ENCODE measurements at places on chromosomes 4 and X.

- no peak for DNase-seq
Observed at GRCh38 chrX:15744181-15744867, 6.3 kb downstream of the CA5B start.

DNA sequence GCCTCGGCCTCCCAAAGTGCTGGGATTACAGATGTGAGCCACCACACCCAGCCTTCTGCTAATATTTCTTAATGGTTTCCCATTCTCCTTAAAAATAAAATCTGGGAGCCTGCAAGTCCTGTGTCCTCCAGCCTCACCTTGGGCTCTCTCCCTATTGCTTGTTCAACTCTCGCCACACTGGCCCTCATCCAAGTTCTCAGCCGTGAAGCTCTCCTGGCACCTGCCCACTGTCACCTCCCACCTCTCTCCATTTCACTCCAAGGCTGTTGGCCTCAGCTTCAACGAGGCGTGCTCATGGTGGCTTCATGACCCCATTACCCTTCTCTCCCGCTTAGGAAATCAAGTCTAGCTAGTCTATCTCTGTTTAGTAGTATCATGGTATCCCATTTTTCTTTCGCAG is 9.5 kb upstream of the ETNPPL start:
- DNase-seq: no peak

DNA sequence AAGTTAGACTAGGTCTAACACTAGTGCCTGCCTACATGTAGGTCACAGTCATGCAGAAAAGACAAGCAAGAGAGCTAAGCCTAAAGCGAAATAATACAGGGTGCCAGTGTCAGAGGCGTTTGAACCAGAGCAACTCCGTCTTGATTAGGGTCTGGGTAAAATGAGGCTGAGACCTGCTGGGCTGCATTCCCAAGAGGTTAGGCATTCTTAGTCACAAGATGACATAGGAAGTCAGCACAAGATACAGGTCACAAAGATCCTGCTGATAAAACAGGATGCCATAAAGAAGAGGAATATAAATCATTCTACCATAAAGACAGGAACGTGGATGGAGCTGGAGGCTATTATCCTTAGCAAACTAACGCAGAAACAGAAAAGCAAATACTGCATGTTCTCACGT is 120.9 kb downstream of the BEND2 start:
- DNase-seq: no peak

DNA sequence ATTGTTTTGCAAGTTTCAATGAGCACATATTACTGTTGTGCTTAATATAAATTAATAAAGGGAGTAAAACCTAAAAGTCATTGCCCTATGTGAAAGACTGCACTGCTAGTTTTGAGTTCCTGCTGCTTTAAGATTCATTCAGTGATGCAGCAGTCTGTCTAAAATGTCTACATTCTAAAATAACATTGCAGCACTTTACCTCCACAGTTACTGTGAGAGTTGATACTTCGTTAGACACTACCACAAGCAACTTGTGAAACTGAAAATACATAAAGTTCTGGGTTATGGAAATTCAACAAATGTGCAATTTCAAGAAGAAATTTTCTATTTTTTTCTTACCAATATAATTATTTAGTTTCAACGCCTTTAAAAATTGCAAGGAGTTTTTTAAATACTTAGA is 1175.2 kb upstream of the DIAPH2 start:
- DNase-seq: no peak

GRCh38 chr4:23680671-23681518 is 209.0 kb downstream of the PPARGC1A start:
- no peak for DNase-seq

DNA sequence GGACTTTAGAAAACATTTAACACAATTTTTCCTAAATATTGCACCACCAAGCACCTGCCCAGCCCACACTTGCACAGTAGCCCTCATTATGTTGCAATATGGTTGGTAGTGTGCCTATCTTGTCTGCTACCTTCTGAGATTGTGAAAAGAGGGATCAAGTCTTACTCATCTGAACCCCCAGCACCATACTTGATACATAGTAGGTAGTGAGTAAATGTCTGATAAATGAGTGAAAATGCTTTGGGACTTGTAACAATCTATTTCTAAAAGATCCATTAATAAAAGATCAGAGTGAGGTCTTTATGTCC is 118.4 kb upstream of the MED14 start:
- DNase-seq: no peak

GRCh38 chr4:92825256-92825655 is 521.5 kb downstream of the GRID2 start:
- DNase-seq: no peak

DNA sequence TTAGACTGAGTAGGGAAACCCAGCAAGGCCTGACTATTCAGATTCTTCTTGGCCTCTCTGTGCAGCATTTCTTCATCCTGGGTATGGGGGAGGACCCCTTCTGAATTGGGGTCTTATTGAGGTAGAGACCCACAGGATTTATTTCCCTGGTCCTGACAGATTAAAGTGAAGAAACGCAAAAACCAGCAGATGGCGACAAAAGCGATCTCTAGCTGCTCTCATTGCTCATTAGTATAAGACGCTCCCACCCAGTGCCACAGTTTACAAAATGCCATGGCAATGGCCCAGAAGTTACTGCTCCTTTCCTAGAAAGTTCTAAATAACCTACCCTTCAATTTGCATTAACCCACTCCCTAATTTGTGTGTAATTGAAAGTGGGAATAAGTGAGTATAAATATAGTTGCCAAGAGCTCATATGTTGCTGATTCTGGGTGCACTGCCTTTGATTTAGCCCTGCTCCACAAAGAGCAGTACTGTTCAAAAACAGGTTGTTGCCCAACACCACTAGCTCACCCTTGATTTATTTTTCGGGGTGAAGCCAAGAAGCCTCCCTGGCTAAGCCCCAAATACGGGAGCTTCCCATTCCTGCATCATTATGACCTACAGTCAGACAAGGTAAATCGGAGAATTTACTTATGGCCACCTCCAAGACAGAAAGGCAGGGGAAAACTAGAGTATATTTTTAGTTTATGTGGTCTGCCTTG is 3.7 kb upstream of the BEX4 start:
- DNase-seq: peak; percentile 8

- no peak for DNase-seq
Observed at GRCh38 chr4:95093460-95093859, 335.7 kb downstream of the BMPR1B start.

GRCh38 chrX:152640034-152640818 is 2.5 kb downstream of the GABRQ start:
- no peak for DNase-seq

GRCh38 chr4:128542047-128542446 is 254.4 kb upstream of the PGRMC2 start:
- DNase-seq: no peak

DNA sequence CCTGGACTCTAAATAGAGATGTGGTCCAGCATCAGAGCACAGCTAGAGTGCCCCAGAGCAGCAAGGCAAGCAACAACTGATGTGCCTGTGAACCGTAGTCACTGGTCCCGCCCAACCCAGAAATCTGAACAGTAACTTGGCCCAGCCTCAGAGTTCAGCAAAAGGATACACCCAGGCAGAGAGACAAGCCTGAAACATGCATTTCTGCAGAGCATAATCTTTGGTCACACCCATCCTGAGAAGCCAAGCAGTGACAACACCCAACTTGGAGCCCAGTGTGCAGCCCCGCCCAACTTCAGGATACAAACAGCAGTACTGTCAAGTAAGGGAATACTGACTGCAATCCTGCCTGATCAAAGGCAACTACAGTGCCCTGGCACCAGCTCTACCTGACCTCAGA is 78.9 kb downstream of the CCDC160 start:
- DNase-seq: no peak

DNA sequence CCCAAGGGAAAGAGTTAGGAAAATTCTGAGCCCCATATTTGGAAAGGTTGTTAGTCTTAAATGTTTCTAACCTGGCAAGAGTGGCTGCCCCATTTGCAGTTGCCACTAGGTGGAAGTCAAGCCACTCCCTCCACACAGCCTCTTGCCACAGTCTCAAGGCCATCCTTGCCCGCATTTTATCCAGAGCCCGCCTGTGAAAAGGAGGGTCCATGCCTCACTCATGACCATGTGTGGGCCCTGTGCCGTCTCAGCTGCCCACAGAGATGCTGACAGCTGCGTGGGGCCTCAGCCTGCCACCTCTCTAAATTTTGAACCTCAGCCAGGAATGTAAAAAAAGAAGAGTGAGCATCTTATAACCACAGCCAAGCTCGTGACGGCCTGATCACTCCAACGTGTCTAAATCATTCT is 201.5 kb upstream of the FAM241A start:
- no peak for DNase-seq

DNA sequence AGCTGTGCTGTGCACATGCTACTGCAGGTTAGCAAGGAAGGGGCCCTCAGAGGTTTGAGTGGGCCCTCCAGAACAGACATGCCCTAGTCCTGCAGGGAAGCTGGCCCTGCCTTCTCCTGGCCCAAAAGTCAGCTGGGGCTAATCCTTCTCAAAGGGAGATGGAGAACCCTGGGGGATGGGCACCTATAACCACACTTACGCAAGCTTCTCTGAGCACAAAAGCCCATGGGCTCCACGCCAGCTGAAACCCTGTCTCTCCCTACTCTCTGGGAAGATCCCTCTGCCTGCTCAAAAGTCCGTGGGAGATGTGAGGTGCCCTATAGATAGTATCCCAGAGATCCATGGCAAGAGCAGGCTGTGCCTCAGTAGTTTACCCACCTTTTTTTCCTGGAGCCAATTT is 58.9 kb upstream of the DKK2 start:
- no peak for DNase-seq

- DNase-seq: no peak
Observed at GRCh38 chr4:168095776-168096406, 3.6 kb downstream of the ANXA10 start.

DNA sequence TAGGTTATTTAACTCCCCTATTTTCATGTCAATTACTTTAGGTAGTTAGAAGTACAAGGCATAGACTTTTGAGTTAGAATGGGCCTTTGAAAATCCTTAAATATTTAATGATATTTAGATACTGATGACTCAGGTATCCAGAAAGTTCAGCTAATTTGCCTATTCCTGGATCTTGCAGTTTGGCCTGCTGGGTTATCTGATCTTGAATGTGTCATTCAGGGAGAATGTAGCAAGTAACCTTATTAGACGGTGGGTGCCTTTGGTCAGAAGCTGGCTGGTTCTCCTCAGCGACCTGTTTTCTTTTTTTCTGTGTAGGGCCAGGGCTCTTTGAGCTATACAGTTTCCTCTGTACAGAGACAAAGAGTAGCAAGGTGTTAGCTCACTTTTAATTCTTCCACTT is 42.0 kb downstream of the MTM1 start:
- no peak for DNase-seq

DNA sequence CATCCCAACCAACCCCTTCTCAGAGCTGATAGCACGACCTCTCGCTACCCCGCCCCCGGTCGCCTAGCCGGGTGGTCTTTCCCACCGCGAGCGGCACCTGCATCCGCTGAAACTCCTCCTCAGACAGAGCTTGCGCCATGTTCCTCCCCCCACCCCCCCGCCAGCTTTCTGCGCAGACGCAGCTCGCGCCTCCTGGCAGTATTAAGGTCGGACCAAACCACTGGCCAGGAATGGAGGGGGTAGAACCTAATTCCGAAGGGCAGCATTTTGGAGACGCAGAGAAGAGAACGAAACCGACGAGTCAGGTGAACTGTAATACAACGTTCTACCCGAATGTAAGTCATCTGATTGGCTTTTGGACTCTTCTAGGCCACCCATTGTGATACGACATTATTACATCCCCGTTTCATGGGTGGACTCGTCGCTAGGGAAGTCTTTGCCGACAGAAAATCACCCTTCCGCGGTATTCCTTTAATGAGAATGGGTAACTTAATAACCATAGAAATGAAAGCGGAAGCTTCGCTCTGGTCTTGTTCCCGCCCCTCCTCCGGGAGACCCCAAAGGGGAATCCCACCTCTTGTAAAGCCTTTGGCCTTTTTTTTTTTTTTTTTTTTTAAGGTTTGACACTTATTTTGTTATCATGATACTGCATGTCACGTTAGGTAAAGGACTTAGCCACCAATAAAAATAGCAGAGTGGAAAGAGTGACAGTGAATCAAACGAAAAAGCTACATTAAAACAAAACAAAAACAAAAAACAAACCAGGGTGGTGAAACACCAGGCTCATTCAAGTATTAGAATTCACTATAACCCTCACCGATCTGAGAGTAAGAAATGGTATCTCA is at the start of gene GRIPAP1:
Gene GRIPAP1, minus strand, starts transcription at position 174 of the 845 bp plus-strand sequence. Its CDS starts 35 bp downstream, at position 139.
- DNase-seq: peak; percentile 44

DNA sequence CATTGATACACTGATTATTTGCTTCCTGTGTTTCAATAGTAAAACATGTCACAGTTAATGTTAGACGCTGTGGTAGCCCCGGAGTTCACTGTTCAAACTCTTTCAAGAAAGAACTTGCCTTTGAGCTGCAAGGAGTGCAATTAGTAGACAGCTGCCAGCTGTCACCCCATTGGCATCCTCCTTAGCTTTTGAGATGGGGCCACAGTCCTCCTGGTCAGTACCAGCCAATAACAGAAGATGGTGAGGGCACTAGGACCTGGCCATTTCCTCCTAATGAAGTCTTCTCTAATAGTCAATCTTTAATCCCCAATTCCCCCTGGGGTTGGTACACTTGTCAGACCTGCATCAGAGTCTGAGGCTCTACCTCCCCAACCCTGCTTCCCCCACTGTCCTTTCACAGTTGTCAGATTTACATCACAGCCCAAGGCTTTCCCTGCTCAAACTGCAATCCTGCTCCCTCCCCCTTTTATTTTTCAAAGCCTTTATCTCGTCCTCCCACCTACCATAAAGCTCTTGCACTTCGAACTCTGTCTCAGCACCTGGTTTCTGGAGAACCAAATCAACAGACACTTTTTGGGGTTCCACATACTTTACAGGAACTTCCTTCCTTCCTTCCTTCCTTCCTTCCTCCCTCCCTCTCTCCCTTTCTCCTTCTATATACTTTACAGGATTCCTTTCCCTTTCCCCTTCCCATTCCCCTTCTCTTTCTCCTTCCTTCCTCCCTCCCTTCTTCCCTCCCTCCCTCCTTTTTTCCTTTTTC is 182.0 kb downstream of the RASL11B start:
- DNase-seq: no peak

Data from stimulated activated CD4-positive, alpha-beta T cell treated with anti-CD3 and anti-CD28 coated beads, Interleukin-1b, Interleukin-23, amount 100 ng/mL, for 1 hour (primary cell).